ENCODE measurements at places on chromosomes 7 and 10. TPM values are rescaled to one million over a fixed set of nuclear protein-coding genes. Genes with fewer than 3 reads are reported as not detected.

DNA sequence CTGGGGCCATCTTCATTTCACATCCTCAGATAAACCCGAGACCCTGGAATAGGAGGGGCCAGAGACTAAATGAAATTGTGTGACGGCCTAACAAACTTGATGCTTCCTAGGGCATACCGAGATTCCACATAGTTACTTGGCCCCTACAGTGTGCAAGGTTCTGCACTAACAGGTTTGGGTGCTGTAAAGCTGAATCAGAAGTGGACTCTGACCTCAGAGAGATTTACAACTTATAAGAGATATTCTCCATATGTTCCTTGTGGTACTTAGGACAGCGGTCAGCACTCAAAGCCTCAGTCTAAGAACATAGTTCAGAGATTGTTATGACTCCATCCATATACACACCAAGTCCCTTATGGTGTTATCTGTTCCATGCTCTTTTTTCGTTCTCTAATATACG, 55.1 kb upstream of the FHIP2A start:
- no peaks in the 10 kb centered on the region for H3K36me3 ChIP-seq
- H3K27me3 ChIP-seq = no peaks in the 10 kb centered on the region
- no peak for DNase-seq
- H3K4me1 ChIP-seq = peaks cover 18% of the 10 kb centered on the region

The MSS51 gene
- 3.4 TPM for total RNA-seq

- peaks cover 7% of the 10 kb centered on the region for H3K4me1 ChIP-seq
- no peaks in the 10 kb centered on the region for H3K27me3 ChIP-seq
- no peak for DNase-seq
- H3K4me3 ChIP-seq = no peak overlapping the region
These were observed 224.7 kb downstream of the INHBA start for GRCh38 chr7:41478187-41478586.

- H3K4me3 ChIP-seq = no peak overlapping the region
- no peaks in the 10 kb centered on the region for H3K27me3 ChIP-seq
- H3K36me3 ChIP-seq = no peaks in the 10 kb centered on the region
These were observed 65.0 kb upstream of the TMEM168 start for GRCh38 chr7:112855227-112855626.

DNA sequence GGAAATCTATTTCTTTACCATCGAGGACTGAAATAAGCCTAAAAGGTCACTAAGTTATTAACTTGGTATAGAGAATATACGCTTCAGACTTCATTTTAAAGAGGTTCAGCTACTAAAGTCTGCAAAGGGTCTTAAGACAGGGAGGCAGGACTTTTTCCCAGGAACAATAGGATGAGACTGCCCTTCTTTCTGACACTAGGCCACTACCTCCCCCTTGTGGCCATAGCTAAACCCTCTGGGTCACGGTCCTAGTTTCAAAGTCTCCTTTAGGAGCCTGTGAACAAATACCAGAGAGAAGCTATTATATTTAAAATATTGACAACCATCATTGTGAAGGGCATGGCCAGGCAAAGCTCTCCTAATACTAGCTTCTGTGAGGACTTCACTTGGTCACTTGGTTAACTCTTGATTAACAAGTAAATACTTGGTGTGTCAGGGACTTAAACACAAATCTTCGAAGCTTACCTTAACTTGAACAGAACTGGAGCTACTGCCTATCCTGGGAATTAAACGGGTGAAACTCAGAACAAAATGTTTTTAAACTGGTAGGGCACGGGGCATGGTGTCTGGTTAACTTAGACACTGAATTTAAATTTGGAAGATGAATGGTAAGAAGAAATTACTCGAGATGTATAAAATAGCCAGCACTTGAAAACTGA, 75.6 kb downstream of the CCDC6 start:
- no peaks in the 10 kb centered on the region for H3K27me3 ChIP-seq
- H3K27ac ChIP-seq = no peak overlapping the region
- peaks cover 8% of the 10 kb centered on the region for H3K36me3 ChIP-seq
- no peak for DNase-seq
- H3K4me3 ChIP-seq = no peak overlapping the region
- H3K4me1 ChIP-seq = peaks cover 9% of the 10 kb centered on the region

DNA sequence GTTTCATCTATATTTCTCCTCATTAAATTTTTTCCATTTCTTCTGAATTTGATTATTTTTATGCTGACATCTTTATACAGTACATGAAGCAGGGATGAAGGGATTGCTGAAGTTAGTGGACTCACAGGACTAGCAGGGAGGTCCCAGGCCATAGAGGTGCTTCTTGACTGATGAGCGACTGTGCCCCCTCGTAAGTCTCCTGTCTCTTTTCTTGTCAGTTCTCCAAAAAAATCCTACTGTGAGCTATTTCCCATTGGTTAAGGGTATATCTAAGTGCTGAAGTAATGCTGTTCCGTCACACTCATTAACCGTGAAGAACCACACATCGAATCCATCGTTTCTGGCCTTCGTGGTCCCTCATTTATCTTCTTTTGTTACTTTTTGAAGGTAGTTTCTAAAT, 27.7 kb downstream of the HECW1 start:
- H3K27me3 ChIP-seq = no peaks in the 10 kb centered on the region
- H3K36me3 ChIP-seq = no peaks in the 10 kb centered on the region
- H3K4me3 ChIP-seq = no peak overlapping the region

- no peaks in the 10 kb centered on the region for H3K27me3 ChIP-seq
- H3K4me1 ChIP-seq = no peaks in the 10 kb centered on the region
- no peaks in the 10 kb centered on the region for H3K36me3 ChIP-seq
- H3K4me3 ChIP-seq = no peak overlapping the region
These were observed 27.7 kb downstream of the ADGRA1 start for GRCh38 chr10:133115453-133115842.

DNA sequence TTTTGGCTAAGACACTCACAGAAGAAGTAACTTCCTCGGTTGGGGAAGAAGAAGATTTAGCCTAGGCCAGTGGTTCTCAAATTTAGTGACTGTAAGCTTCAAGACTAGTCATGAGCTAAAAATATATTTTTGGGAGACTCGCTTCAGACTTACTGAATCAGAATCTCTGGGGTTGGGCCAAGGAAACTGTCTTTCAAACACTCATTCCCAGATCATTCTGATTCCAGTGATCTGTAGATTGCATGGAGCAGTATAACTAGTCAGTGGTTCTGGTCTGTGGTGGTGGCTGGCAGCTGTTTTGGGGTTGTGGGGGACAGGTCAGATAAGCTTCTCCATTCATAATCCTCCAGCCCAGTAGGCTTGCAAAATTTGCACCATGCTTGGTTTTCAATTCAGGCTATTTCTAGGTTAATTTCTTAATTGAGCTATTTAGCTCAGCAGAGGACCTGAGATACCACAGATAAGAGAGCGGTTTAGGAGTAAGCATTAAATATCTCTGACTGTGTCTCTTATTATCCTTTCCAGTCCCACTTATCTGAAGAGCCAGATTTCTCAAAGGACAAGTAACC, 3.8 kb upstream of the KAT6B start:
- no peak for DNase-seq
- no peak overlapping the region for H3K27ac ChIP-seq
- H3K4me3 ChIP-seq = no peak overlapping the region

The CALU gene
- 66.2 TPM for total RNA-seq

The TASOR2 gene
- 80.6 TPM for total RNA-seq

The ABCA13 gene
- total RNA-seq = 0.55 TPM

- H3K27me3 ChIP-seq = peaks cover 6% of the 10 kb centered on the region
- DNase-seq = no peak
- no peak overlapping the region for H3K4me3 ChIP-seq
- H3K27ac ChIP-seq = no peak overlapping the region
- no peaks in the 10 kb centered on the region for H3K36me3 ChIP-seq
- H3K4me1 ChIP-seq = no peaks in the 10 kb centered on the region
These were observed 233.8 kb upstream of the NEBL start for GRCh38 chr10:21130683-21131442.

GRCh38 chr10:126892226-126893175, 12.7 kb upstream of the DOCK1 start:
- no peaks in the 10 kb centered on the region for H3K4me1 ChIP-seq
- H3K4me3 ChIP-seq = no peak overlapping the region
- no peaks in the 10 kb centered on the region for H3K27me3 ChIP-seq
- no peaks in the 10 kb centered on the region for H3K36me3 ChIP-seq
- peak; percentile 52 for DNase-seq

- no peaks in the 10 kb centered on the region for H3K4me1 ChIP-seq
- no peaks in the 10 kb centered on the region for H3K36me3 ChIP-seq
- H3K27ac ChIP-seq = no peak overlapping the region
- no peak for DNase-seq
- H3K4me3 ChIP-seq = no peak overlapping the region
These were observed 399.1 kb downstream of the GATA3 start for GRCh38 chr10:8453587-8453986.

- DNase-seq = no peak
- H3K27me3 ChIP-seq = no peaks in the 10 kb centered on the region
- no peaks in the 10 kb centered on the region for H3K4me1 ChIP-seq
These were observed 37.3 kb downstream of the ACADSB start for GRCh38 chr10:123045961-123046731.

- no peaks in the 10 kb centered on the region for H3K36me3 ChIP-seq
- H3K27me3 ChIP-seq = no peaks in the 10 kb centered on the region
- DNase-seq = peak; percentile 57
- H3K4me3 ChIP-seq = no peak overlapping the region
- H3K4me1 ChIP-seq = no peaks in the 10 kb centered on the region
These were observed 263.3 kb upstream of the TCERG1L start for GRCh38 chr10:131574707-131575430.

GRCh38 chr7:43906331-43907010, at the start of gene URGCP:
URGCP (minus strand) TSS chr7:43906596; CDS start chr7:43906575, 21 bp downstream.
- peak within 1 kb of the TSS; percentile 88 for H3K27ac ChIP-seq
- H3K27me3 ChIP-seq = no peaks in the 10 kb centered on the region
- peak; percentile 92 for DNase-seq

Data from spleen (tissue), 13 donors.